Fibroblast of upper back skin (primary cell): ENCODE measurements at places on chromosomes 2 and 18.

- no peak for DNase-seq
These were observed 151.3 kb downstream of the KLHL29 start for GRCh38 chr2:23536326-23536725.

DNA sequence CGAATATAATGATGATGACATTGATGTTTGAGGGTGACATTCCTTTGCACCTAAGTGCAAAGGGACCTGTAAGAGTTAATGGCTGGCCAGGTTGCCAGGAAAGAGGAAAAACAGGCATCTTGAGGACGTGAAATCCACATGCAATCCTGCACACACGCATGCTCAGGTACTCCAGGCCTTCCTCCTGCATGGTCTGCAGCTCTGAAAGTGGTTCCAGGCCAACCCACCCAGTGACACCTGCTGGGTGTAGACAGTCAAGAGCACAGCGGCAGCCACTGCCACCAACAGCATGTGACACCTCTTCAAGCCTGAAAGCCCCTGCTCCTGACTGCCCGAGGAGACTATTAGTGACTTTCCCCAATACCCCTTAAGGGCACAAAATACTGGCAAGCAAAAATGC lies 101.6 kb downstream of the PIEZO2 start:
- DNase-seq: no peak

- DNase-seq: peak; percentile 21
These were observed 72.2 kb downstream of the DSC3 start for GRCh38 chr18:30970196-30970816.

DNA sequence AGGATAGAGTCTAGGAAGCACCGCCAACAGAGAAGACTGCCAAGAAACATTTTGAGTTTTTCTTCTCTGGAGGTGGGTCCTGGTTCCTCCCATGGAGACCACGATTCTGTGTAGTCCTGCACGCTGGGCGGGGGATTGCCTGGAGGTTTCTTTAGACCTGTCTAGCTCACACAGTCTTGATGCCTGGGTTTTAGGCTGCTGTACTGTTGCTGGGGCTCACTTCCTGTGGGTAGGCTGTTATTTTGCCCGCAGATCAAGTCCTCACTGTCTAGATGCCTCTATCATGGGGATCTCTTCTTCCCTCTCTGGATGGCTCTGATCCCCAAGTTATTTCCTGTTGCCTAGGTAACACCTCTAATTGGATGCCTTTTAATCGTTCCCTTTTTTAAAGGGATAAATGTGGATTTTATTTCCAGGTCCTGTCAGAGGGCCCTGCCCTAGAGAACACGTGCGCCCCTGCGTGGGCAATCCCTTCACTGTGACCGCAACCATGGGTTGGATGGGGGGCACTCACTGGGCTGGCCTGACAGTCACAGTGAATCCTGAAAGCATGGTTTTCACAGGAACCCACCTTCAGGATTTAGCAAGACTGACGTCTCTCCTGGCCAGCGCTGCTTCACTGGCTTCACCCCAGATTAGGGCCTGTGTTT lies 115.7 kb downstream of the MSH2 start:
- DNase-seq: no peak

DNA sequence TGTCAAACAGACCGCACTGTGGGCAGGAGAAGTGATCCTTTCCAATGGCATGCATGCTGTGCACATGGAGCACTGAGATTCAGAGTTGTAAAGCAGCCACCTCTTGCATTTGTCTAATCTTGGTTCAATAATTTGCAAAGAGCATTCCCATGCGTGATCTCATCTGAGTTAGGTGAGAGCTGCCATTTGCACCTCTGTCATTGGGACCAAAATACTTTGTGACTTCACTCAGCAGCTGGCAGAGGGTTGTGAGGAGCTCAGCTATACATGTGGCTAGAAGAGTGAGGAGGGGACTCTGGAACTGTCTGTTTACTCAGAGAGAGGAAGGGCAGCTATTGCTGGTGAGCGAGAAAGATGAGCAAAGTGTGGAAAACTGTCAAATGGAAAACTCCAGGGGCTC lies 265.1 kb upstream of the TNP1 start:
- DNase-seq: peak; percentile 43

DNA sequence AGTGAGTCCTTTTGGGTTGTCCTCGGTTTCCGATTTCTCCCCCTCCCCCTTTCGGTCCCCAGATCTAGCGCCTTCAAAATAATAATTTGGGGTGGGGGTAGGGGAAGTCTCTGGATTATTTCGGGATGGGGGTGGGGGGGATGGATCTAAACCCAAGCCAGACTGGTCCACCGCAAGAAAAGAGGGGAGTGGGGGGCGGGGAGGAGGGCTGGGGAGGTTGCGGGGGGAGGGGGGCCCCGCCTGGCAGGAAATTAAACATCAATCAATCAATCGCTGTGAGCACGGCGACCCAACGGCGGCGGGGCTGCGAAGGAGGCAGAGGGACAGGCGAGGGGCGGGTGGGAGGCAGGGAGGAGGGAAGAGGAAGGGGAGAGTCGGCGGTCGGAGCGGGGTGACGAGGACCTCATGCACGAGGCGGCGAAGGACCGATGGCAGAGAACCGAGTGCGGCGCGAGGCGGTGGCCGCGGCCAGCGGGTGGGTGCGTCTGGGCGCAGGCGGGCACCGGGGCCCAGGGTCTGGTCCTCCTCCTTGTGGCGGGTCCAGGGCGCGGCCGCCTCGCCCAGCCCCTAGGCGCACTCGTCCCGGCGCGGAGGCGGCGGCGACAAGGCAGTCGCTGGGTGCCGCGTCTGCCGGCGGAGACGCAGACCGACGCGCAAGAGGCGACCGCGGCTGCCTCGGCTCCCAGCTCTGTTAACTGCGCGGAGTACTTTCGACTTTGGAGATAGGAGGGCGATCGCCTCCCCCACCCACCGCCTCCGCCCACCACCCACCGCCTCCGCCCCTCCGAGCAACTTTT lies 468 bp upstream of the SATB2 start:
- DNase-seq: peak; percentile 55

GRCh38 chr2:63790491-63790890 lies 51.2 kb upstream of the UGP2 start:
- DNase-seq: no peak

GRCh38 chr2:6692056-6692455 lies 173.7 kb downstream of the CMPK2 start:
- DNase-seq: no peak
